T-helper 2 cell treated with Interferon-gamma antibody and Interleukin-4, amounts not matched to agents 5 μg/mL and 100 μg/mL, for 36 hours (primary cell): ENCODE measurements at places on chromosomes 5 and 9.

DNA sequence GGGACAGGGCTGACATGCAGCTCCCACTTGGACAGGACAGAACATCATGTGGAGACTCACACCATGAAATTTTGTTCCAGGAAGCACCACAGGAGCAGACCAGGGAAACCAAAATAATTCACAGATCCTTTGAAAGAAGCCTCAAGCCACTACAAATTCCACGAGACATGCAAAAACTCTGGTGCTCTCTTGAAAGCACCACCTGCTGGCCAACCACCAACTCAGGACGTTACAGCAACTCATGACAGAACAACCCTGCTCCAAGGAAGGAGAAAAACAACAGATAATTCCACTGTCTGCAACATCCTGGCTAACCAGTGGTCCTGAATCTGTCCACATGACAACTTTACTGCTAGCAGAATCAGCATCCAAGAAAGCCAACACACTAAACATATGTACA lies 516.0 kb downstream of the SPATA31D1 start:
- no peak for DNase-seq

DNA sequence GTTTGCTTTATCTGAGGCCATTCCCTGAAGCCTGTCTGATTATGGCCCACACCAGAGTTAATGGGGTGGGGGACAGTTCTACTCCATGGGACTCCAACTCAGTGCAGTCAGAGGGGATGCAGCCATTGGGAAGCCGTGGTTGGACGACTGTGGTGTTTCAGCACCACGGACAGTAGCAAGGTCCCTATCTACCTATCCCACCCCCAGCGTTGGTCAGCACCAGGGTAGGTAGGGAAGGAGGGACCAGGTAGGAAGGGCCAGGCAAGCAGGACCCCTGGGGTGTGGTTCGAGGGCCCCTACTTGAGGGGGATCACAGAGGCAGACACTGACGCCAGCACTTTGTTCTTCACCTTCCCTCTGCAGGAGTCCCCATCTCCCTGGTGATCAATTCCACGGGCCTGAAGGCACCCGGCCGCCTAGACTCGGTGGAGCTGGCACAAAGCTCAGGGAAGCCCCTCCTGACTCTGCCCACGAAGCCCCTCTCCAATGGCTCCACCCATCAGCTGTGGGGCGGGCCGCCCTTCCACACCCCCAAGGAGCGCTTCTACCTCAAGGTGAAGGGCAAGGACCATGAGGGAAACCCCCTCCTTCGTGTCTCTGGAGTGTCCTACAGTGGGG lies 33.2 kb downstream of the HMCN2 start:
- DNase-seq: no peak

- DNase-seq: no peak
These were observed 23.4 kb downstream of the WNK2 start for GRCh38 chr9:93207326-93207814.

DNA sequence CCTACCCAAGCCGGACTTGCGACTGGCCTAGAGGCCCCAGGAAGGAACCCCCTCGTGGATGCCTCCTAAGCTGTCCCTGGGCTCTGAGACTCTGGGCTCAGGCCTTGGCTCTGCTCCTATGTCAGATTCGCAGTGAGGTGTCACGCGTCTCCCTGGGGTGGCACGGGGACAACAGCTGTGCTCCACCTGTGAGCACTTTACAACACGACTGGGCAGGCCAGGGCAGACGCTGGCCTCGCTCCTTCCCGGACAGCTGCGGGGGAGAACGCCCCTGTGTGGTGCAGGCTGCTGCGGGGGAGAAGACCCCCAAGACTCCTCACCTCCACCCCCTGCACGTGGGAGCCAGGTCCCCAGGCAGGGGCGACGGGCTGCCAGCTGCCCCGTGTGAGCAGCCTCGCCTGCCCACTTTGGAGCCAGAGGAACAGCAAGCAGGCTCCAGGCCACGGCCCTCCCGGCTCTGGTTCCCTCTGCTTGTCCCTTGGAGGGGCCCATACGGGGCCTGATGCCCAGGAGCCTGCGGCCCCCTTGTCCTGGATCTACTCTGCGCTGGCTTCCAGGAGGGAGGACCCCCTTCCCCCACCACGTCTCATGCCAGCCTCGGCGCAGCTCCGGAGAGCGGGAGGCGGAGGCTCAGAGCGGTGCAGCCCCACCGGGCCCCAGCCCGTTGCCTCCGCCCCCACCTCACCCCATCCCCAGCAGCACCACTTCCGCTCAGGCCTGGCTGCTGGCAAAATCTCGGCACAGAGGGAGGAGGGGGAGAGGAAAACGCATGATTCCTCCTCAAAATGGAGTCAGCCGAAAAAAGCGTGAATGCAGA lies 36.0 kb downstream of the SARDH start:
- peak; percentile 51 for DNase-seq
